Suppressor macrophage treated with lipopolysaccharide for 4 hours (primary cell): ENCODE measurements at places on chromosomes 11 and 22.
A peak's percentile ranks its signal among the peaks of the same experiment; 100 is the strongest.

- DNase-seq, result no peak
These were observed 25.2 kb downstream of the NRXN2 start for GRCh38 chr11:64697663-64698375.

GRCh38 chr22:45948081-45948648 is 28.8 kb downstream of the WNT7B start:
- no peak for DNase-seq

DNA sequence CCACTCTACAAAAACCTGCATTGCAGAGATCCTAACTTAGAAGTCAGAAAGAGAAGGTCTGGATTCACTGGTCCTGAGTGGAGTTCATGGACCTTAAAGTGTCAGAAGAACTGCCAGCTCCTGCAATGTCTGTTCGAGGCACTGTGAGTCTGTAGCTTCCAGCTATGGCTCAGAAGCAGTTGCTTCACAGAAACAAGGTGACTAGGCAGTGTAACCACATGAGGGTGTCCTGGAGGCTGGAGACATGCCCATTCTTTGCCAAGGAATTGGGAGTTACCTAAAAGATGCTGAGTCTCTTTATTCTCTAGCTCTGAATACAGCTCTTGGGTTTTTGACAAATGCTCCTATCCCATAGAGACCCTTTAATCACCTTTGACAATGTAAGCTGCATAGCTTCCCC is 130.5 kb downstream of the SPON1 start:
- DNase-seq, result no peak

DNA sequence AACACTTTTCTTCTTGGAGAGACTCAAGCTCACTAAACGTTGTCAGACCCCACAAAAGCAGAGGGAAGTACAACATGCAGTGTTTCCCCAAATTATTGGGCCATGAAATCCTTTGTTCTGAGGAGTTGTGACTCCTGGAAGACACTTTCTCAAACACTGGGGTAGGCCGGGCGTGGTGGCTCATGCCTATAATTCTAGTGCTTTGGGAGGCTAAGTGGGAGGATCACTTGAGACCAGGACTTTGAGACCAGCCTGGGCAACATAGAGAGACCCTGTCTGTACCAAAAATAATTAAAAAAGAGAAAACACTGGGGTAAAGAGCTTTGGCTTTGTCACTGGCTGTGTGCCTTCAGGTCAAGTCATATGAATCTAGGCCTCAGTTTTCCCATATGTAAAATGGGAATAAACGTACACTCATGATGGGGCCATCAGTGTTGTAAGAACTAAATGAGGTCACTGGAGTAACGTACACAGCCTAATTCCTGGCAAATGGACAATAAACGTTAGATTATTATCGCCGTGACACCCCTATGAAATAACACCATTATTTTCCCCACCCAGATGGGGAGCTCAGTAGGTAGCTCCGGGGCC is 92.0 kb downstream of the RRM1 start:
- DNase-seq, result no peak

- DNase-seq, result peak; percentile 22
These were observed at the start of gene OR6A2 for GRCh38 chr11:6799402-6799801. TSS of gene OR6A2 (minus strand) at chr11:6799689. CDS start at chr11:6795708, 3,981 bp downstream.

GRCh38 chr22:48797731-48798130 is 1029.9 kb downstream of the BRD1 start:
- DNase-seq, result no peak

DNA sequence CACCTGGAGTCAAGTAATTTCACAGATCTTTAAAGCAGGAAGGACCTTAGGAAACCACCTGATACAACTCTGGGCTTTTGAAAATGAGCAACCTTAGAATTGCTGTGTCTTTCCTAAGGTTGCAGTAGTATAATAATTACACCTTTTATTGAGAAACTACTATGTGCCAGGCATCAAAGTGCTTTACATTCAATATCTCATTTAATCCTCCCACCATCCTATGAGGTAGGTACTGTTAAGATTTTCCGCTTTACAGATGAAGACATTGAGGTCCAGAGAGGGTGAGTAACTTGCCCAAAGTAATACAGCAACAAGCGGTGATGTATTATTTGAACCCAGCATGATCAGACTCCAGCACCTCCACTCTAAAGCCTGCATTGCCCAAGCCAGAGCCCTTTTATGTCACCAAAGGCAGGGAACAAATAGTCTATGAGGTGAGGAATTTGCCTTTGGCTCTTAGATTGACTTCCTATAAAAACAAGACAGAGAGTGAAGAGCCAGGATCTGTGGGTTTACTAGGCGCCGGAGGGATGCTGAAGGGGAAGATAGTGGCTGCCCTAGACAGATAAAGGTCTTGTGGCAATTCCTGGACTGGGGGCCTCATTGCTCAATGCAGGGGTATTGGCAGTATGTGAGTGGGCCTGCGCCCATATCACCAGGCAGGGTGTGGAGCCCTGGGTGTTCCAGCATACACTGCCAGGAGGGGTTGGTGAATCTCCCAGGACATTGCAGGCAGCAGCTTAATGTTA is 157.1 kb downstream of the FBXO7 start:
- DNase-seq, result no peak

DNA sequence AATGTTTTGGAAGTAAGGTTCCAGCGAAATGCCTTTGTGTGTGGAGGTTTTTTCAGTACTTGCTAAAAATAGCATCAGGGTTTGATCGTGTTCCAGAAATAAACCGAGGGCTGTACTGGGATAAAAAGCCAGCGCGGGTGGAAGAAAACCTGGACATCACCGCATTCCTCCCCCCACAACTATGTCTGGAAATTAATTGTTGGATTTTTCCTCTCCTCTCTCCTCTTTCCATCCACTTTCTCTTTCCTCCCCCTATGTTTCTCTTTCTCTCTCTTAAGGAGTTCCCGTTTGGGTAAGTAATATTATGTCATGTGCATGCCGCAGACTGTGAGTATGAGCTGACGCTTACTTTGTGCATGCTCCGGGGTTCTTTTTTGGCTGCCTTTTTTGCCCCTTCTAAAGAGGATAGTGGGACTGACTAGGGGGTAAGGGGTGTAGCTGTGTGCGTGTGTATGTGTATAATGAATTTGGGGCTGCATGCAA is 104.2 kb upstream of the HSD17B12 start:
- DNase-seq, result peak; percentile 53

DNA sequence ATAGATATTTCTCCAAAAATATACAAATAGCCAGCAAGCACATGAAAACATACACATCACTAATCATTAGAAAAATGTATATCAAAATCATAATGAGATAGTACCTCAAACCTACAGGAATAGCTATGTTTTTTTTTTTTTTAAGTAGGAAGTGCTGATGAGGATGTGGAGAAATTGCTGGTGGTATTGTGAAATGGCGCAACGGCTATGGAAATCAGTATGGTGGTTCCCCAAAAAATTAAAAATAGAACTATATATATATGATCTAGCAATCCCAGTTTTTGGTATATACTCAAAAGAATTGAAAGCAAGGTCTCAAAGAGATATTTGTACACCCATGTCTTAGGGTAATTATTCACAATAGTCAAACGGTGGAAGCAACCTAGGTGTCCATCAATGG is 46.0 kb upstream of the HIPK3 start:
- peak; percentile 79 for DNase-seq

GRCh38 chr11:44998051-44998450 is 47.4 kb upstream of the TP53I11 start:
- no peak for DNase-seq

- no peak for DNase-seq
These were observed 31.0 kb downstream of the CECR2 start for GRCh38 chr22:17400305-17400704.

DNA sequence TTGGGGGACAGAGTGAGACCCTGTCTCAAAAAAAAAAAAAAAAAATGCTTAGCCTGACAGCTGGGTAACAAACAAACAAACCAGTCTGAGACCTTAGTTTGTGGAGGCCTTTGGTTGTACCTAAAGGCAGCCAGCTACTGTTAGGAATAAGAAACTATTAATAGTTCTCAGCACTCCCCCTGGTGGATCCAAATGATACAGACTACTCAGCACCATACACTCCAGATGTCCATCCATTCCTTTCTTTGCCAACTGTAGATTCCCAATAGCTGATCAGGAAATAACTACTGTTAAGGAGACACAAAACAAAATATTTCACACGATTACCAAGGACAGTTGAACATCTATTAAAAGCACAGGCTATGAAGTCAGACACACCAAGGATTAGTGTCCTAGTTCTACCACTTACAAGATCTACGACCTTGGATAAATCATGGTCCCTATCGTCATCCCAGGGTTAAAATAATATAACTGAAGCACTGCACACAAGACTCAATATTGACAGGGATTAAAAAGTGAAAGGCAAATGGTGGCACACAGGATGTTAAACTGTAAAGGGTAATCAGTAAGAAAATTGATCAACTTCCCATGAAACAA is 17.2 kb downstream of the CLDN25 start:
- DNase-seq, result peak; percentile 43
